ENCODE measurements at places on chromosomes 1 and 21.
A peak's percentile ranks its signal among the peaks of the same experiment; 100 is the strongest.

GRCh38 chr1:174159252-174160108 lies at the start of gene RABGAP1L:
TSS of gene RABGAP1L (plus strand) at chr1:174159520.
- peak; percentile 91 for DNase-seq

- DNase-seq, result no peak
Observed at GRCh38 chr1:96481409-96481808, 240.2 kb upstream of the PTBP2 start.

- peak; percentile 33 for DNase-seq
Observed at GRCh38 chr21:42309753-42310213, 5.4 kb downstream of the TFF3 start.

- DNase-seq, result no peak
Observed at GRCh38 chr1:201015551-201016091, 7.9 kb downstream of the KIF21B start.

- DNase-seq, result no peak
Observed at GRCh38 chr1:93475681-93476080, 27.8 kb downstream of the FNBP1L start.

GRCh38 chr1:154191990-154192461 lies at the start of gene TPM3:
TSS of gene TPM3 (minus strand) at chr1:154192100. CDS start at chr1:154192018, 82 bp downstream.
- no peak for DNase-seq

DNA sequence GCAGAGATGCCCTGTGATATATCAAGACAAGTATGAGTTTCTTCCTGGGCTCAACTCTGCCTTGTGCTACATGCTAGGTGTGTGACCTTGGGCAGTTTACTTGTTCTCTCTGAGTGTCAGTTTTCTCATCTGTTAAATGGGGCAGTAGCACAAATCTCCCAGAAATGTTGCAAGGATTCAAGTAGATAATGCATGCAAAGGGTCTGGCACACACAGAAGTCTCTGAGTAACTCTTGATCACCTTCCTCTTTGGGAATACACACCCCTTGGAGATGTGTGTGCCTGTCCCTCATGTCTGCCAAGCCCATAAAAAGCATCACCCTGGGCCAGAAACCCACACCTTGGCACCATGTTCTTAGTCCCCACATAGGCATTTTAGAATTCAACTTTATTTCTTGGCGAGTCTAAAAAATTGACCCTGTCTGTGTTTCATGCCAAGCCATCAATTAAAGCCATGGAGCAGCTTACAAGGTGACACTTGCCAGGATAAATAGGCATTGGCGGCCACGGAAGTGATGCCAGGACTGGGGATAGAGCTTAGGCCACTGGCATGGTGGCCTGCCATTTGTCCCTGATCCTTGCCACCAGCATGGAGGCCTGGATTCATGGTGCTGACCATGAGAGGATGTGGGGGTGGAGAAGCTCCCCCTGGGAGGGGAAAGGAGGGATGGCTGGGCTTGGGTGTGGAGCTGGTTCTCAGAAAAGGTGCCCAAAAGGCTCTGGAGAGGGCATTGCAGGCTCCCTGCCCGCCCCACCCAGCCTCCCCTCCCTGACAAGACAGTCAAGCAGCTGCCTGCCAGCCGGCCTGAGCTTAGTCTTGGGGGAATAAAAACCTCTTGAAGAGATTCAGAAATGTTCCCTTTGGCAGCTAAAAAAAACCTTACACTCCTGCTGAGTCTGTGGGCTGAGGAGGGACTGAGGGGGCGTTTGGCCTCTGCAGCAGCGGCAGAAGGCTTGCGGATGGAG lies 118.0 kb upstream of the IPO9 start:
- no peak for DNase-seq

DNA sequence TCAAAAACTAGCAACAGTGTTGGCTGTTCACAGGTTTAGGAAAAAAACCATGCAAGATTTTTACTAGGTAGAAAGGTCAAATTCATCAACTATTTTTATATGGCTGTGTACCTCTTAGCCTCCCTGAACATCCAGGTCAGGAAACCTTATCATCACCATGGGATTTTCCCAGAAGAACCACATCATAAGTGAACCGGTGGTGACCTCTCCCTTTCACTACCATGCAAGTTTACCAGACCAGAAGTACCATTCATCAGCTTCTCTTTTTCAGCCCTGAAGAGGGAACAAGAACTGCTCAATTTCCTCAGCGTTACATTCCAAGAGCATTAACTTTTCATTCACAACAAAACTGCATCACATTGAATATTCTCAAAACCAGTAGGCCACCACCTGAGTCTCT lies 5.9 kb downstream of the SSBP3 start:
- no peak for DNase-seq

DNA sequence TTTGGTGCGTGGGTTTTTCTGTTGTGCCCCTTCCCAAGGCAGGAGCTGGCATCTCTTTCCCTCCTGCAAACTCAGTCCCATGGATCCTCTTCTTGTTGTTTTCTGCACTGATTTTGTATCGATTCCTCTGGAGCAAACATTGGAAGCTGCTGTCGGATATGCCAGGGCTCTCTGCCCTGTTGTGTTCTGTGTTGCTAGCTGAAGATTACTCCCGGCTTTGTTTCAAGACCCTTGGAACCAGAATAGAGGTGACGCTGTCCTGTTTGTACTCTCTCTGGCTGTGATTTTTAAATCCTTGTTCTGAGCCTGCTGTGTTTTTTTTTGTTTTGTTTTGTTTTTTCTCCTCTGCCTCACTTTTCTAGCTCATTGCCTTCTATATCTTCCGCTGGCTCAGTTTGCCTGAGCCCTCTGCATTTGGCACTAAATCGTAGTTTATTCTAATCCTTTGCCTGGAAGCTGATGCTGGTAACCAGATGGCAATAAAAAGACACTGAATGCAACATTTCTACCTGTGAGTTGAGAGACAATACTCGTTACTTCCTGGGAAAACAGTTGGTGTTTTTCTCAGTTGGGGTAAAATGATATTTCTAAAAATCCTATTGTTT lies 67.0 kb downstream of the BACH1 start:
- DNase-seq, result no peak

DNA sequence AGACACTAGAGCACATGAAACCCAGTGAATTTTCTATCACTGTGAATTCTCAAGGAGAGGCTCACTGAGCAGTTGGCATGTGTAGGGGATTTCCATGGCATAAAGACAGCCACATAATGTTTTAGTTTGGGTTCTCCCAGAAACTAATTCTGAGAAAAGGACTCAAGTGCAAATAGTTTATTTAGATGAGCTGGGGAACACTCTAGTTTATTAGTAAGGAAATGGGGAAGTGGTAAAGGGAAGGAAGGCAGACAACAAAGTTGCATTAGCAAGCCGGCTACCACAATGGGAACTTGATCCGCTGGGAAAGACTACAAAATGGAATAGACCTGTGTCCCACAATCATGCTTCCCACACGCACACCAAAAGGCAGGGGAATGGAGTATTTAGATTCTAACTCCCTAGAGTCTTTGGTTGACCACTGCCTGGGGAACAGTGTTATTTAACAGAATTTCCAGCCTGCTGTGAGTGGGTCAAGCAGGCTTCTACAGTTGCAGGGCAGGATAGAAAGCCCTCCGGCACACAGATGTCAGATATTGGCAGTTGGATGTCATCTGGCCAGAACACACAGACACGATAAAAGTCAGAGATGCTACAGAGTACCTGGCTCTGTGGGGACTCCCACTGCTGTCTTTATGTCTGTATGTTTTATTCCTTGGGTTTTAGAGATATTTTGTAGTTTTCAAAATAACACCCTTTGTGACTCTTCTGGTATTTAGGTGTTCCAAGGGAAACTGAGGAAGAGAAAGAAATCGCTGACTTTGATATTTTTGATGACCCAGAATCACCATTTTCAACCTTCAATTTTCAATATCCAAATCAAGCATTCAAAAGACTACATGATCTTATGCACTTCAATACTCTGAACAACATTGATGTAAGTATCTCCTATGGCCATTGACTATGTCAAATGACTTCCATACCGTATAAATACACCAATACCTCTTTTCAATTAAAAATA lies 150.1 kb downstream of the PLA2G4A start:
- no peak for DNase-seq

DNA sequence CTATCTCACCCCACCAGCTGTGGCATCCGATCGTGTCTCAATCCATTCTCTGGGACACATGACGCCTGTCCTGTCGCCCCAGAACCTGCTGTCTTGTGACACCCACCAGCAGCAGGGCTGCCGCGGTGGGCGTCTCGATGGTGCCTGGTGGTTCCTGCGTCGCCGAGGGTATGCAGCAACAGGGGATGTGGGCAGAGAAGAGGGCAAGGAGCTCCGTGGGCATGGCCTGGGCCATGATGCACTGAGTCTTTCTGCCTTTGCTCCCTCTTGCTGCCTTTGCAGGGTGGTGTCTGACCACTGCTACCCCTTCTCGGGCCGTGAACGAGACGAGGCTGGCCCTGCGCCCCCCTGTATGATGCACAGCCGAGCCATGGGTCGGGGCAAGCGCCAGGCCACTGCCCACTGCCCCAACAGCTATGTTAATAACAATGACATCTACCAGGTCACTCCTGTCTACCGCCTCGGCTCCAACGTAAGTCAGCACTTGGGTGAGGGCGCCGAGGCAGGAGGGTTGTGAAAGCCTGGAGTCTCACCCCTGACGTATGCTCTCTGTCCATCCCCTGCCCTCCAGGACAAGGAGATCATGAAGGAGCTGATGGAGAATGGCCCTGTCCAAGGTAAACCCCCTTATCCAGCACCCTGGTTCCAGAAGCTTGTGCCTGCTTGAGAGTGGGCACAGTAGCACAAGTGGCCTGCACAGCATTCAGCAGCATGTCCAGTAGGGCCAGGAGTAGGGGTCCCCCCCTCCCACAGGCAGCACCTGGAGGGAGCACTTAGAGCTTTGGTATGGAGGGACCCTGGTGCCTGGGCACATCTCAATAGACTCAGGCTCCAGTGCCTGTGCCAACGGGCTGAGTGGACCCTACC lies 8.8 kb downstream of the TINAGL1 start:
- DNase-seq, result no peak

DNA sequence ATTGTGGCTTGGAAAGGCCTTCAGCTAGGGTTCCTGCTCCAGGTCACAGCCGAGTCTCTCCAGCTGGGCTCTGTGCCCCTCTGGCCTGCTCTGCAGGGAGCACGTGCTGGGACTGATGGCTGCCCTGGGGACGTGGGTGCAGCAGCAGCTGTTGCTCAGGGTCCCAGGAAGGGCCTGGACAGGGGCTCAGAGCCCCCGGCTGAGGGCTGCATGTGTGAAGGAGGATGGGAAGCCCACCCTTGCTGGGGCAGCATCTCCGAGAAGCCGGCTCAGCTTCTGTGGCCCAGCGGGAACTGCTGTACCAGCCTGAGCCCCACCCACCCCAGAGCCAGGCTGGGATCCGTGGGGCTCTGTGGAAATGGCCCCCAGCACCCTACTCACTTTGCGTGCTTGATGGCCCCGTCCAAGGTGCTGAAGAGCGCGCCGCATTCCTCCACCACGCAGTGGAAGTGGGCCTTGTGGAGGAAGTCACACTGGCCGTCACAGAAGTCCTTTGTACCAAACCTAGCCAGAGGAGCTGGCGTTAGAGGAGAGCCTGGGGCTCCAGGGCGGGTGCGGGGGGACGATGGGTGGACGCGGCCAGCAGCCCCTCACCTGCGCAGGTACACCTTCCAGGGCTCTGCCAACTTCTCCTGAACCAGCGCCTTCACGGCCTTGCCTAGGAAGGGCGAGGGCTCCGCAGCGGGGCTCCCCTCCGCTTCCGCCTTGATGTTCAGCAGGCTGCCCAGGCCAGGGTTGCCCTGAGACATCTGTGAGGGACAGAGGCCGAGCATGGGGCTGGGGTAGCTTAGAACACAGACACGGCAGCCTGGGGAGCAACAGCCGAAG lies 147.5 kb downstream of the CASZ1 start:
- no peak for DNase-seq

DNA sequence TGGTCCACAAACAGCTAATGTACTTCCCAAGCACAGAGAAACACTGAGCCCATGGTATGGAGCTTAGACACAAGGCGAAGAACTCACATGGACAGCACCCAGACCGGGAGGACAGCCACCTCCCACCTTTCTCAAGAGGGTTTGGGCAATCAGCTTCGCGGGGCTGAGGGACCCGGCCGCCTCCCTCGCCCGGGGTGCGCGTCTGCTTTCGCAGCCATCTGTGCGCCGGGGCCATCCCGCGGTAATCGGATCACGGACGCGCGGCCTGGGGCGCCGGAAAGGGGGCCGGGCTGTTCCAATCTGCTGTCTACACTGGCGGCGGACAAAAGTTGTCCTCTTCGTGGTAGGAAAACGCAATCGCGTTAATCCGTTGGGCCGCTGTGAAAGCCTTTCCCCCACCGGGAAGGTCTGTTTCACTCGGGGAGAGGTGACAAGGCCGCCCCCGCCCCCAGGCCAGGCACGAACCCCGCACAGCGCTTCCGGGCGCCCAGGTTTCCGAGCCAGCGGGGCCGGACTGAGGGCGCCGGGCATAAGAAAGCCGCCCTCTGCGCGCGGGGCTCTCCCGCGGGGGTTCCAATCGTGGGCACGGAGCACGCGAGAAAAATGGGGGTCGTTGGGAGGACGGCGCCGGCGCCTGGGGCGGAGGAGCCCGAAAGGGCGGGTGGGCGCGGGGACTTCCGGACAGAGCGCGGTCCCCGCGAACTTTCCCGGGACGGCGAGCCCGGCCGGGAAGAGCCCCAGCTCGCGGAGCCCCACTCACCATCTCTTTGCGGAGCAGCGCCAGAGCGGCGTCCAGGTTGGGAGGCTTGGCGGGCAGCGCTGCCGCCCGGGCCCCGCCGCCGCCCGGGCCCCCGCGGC lies 664 bp downstream of the FAM89A start:
- DNase-seq, result no peak

- no peak for DNase-seq
Observed at GRCh38 chr1:57839067-57839466, 415.2 kb upstream of the DAB1 start.

DNA sequence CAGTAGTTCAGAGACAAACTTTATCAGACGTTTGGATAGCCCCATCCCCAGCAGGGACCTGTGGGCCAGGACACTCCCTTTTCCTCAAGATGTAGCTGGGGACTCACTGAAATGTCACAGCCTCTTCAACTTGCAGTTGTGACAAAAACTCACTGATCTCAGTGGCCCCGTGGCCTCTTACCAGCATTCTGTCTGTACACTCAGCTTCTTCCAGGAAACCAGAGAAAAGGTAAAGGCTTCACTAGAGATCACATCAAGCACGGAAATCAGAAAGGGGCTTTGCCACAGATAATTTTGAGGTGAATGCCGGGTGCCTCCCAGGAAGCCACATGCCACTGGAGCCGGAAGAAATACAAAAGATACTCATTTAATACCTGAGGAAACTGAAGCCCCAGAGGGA lies 122.2 kb downstream of the CCDC185 start:
- no peak for DNase-seq
